Occipital lobe (tissue), 3 donors: ENCODE measurements at places on chromosomes 6 and 20.

- no peak for DNase-seq
Observed at GRCh38 chr20:52306477-52306876, 114.9 kb upstream of the ZFP64 start.

GRCh38 chr6:41093729-41094128, 21.0 kb downstream of the NFYA start:
- no peak for DNase-seq

GRCh38 chr6:167832497-167833395, 6.0 kb downstream of the AFDN start:
- DNase-seq: no peak

- no peak for DNase-seq
Observed at GRCh38 chr6:51477711-51478311, 609.6 kb downstream of the PKHD1 start.

- no peak for DNase-seq
Observed at GRCh38 chr20:19423097-19423899, 210.9 kb downstream of the SLC24A3 start.

GRCh38 chr6:45568626-45569025, 190.9 kb upstream of the SUPT3H start:
- no peak for DNase-seq

- no peak for DNase-seq
Observed at GRCh38 chr6:80105972-80106417, 476 bp upstream of the BCKDHB start.

- DNase-seq: no peak
Observed at GRCh38 chr20:4038047-4038459, 22.7 kb upstream of the RNF24 start.

- DNase-seq: peak; percentile 38
Observed at GRCh38 chr6:124961777-124962638, at the start of gene RNF217. TSS of gene RNF217 (plus strand) at chr6:124962437. CDS start at chr6:124962545, 108 bp downstream.

DNA sequence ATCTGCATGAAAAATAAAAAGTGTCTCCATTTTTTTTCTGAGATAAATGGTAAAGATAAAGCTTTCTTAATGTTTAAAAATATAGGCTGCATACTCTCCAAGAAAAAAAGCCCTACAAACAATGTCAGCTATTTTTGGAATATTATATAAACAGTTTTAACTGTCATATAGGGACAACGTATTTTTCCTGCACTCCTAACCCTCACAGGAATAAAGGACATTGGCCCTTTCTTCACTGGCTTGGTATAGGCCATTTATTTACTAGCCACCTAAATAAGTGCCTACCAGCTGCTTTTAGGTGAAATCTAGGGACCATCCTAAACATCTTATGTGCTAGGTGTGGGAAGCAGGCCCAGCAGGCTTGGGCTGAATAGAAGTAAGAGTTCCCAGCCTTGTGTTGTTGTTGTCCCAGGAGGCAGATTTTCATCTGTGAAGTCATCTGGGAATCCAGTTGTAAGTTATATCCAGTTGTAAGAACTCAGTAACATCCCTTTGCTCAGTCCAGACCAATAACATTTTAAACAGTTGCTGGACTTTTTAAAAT, 21.3 kb downstream of the FOXO3 start:
- no peak for DNase-seq

GRCh38 chr6:63493557-63493956, 78.7 kb upstream of the LOC128125822 start:
- DNase-seq: no peak

DNA sequence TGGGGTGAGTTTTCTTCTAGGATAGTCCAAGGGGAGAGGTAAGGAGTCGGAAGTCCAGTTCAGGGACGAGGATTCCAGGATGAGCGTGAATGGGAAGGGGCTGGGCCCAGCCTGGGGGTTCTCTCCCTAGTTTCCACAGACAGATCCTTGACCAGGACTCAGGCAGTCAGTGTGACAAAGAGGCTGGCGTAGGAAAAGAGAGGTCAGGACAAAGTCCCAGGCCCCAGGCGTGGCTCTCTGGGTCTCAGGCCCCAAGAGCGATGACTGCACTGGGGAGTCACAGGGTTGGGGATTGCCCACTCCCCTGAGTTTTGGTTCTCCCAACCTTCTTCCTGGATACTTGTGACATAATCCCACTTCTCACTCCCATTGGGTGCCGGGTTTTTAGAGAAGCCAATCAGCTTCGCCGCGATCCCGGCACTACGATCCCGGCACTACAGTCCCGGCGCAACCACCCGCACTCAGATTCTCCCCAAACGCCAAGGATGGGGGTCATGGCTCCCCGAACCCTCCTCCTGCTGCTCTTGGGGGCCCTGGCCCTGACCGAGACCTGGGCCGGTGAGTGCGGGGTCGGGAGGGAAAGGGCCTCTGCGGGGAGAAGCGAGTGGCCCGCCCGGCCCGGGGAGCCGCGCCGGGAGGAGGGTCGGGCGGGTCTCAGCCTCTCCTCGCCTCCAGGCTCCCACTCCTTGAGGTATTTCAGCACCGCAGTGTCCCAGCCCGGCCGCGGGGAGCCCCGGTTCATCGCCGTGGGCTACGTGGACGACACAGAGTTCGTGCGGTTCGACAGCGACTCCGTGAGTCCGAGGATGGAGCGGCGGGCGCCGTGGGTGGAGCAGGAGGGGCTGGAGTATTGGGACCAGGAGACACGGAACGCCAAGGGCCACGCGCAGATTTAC, 46.2 kb upstream of the TRIM26 start:
- DNase-seq: peak; percentile 71
